ENCODE measurements at places on chromosomes 12 and 14.

- no peak for DNase-seq
Observed at GRCh38 chr12:66398931-66399910, 96.9 kb downstream of the HELB start.

DNA sequence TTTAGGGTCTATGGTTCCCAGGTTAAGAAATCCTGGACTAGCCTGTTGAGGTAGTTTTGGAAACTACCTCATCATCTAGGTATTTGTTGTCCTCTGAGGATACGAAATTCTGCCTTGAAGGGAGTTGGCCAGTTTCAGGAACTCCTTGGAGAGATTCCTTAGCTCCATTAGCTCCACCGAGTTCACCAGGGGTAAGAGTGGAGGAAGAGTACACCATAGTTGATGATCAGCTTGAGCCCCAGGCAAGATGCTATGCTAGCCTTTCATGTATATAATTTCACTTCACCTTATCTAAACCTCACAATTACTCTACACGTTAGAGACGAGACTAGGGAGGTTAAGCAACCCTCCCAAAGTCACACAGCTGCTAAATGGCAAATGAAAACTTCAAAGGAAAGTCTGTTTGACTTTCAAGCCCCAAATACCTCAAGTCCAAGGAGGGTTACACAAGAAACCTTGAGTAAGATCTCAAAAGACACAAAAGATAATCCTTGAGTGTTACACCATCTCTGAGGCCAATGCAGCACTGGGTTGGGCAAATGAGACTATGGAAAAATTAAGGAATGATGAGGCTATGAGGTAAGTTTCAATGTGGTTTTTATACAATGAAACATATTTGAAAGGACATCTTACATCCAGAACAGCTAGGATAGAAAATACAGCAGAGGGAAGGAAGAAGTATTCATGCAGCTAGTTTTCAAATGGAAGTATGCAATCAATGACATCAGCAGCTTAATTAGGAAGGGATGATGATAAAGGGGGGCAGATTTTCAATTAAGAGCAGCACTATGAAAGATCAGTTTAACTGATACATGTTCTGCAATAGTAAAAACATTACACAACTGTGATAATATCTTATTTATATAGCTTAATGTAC, 97.2 kb upstream of the KRAS start:
- DNase-seq = no peak

DNA sequence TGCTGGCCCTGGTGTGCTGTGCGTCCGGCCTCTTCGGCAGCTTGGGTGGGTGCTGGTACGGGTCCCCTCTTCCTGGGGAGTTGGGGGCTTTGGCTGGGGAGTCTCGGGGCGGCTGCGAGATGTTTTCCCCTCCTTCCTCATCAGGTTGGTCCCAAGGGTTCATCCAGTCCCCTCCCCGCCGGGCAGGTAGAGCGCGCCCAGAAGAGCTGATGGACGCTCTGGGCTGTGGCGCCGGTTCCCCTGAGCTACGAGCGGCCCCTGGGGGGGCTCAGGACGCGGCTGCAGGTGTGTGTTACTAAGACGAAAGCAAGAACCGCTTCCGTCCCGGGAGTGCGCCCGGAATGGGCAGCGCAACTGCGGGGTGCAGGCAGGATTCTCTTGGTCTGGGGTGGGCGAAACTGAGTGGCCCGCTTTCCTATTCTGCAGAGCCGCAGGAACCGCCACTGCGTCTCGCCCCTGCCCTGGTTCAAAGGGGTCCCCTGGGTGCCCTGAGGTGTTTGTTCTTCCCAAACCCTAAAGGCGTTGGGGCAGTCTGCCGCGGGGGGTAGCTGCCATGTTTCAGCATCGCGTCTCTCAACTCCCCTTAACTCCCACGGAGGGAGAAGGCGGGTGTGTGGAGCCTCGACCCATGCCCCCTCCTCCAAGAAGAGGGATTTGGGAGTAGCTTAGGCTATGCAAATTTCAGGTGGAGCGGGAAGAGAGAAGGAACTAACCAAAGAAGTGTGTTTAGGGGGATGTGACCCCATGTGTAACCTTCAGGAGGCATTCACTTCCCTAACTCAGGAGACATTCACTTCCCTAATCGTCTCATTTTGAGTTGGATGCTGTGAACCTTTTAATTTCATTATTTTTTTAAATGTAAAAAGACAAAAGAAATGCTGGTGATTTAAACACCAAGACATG, 1.2 kb downstream of the SLC24A4 start:
- DNase-seq = no peak

GRCh38 chr14:93228550-93228949, 21.5 kb downstream of the UBR7 start:
- DNase-seq = no peak

GRCh38 chr14:98226411-98226810, 1045.6 kb downstream of the BCL11B start:
- DNase-seq = no peak

DNA sequence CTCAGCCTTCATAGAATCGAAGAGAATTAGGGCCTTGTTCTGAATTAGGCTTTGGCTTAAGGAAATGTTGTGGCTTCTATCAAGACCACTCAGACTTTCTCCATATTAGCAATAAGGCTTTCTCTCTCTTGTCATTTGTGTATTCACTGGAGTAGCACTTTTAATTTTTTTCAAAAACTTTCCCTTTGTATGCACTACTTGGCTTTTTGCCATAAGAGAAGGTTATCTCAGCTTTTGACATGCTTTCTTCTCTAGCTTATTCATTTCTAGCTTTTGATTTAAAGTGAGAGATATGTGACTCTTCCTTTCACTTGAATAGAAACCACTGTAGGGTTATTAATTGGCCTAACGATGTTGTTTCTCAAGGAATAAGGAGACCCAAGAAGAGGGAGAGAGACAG, 244.2 kb downstream of the GPHN start:
- DNase-seq = no peak

DNA sequence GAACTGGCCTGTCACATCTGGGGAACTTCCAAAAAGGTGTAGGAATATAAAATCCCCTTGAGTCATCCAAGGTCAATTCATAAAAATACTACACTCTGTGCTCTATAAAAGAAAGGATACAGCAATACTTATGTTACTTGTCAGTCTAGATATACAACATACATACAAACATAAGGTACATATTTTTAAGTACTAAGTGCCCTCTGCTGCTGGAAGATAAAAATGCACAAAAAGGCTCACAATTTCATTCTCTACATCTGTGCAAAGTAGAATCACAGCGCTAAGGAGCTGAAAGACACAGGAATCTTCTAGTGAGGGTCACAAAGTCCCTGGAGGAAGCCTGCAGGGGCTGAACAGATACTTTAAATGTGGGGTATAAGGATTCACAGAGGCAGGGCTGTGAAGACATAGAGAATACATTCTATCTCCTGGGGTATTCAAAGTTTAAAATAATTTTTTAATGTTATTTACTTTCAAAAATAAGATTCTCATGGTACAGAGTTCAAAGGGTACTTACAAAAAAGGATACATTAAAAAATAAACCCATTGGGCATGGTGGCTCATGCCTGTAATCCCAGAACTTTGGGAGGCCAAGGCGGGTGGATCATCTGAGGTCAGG, 10.2 kb upstream of the GOLGA5 start:
- no peak for DNase-seq

GRCh38 chr12:57107456-57108155, 3.6 kb downstream of the STAT6 start:
- DNase-seq = no peak

DNA sequence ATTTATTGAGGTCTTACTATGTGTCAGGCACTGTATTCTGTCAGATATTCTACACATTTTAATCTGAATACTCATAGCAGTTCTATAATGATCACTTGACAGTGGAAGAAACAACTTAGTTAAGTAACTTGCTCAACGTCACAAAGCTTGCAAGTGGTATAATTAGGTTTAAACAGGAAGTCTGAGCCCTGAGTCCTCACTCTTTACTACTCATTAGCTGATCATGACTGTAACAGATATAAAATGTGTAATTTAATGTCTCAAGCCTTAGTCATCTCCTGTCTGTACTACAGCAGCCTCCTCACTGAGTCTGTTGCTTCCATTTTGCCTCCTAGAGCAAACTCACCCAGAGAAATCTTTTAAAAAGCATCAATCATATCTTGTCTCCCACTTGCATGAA, 38.9 kb downstream of the PPP4R4 start:
- no peak for DNase-seq

- DNase-seq = no peak
Observed at GRCh38 chr14:21201732-21202462, 46.0 kb upstream of the OR5AU1 start.

GRCh38 chr14:68363843-68364767, 428.8 kb downstream of the ZFP36L1 start:
- no peak for DNase-seq

DNA sequence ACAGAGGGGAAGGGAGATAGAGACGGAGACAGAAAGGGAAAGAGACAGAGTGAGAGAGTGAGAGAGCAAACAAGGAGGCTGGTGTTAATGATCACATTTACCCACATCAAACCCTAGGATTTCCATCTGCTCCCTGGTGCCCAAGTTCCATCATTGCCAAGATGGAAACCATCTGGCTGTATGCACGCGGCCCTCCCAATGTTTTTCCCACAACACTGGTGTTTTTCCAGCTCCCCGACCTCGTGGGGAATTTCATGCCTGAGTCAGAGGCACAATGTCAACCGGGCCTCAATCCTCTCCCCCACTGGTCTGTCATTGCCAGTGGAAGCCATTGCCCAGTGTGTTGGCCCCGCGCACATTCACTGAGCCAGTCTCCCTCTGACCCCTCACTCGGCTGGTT, 19.9 kb upstream of the BDKRB2 start:
- DNase-seq = no peak

DNA sequence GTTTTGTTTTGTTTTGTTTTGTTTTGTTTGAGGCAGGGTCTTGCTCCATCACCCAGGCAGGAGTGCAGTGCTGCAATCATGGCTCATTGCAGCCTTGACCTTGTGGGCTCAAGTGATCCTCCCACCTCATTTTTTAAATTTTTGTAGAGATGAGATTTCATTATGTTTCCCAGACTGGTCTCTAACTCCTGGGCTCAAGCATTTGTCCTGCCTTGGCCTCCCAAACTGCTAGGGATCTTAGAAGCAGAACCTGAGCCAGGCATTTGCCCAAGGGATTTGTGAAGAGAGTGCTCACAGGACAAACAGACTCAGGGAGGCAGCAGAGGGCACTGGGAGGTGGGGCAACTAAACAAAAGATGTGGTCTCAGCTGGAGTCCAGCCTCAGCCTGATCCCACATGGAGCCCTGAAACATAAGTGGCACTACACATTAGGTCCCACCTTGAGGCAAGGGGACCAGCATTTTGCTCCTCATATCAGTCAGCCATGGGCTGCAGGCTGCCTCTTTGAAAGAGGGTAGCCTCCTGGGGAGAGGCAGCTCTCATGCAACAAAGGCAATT, 86.2 kb upstream of the CMKLR1 start:
- DNase-seq = no peak

DNA sequence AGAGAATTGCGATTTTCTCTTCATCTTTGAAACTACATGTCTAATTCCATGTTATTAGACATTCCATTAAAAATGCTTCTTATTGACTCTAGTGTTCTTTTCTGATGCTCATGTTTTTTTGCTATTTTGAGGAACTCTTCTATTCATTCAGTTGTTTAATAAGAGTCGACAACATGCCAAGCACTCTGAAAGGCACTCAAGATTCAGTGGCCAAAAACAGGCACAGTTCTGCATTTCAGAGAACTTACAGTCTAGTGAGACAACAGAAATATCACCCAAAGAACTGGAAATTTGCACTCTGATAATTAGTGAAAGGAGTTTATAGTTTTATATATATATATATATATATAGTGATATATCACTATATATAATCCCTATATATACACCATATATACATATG, 111.7 kb downstream of the TSHR start:
- DNase-seq = no peak

GRCh38 chr12:119381471-119382235, 47.1 kb downstream of the CCDC60 start:
- DNase-seq = no peak

DNA sequence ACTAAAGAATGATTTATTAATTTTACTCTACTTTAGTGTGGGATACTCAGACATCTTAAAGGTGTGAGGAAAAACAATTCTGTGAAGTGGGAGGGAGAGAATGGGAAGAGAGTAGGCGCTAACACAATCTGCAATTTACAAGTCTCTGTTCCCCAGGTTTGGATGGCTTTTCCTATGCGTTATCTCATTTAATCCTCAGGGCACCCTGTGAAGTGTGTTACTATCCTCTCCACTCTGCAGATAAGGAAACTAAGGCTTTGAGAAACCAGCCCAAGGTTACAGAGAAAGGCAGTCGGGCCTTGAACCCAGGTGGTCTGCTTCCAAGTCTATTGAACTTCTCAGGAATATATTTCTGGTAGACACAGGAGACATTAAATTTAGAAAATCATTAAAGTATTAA, 36.2 kb upstream of the TUBA1C start:
- no peak for DNase-seq

DNA sequence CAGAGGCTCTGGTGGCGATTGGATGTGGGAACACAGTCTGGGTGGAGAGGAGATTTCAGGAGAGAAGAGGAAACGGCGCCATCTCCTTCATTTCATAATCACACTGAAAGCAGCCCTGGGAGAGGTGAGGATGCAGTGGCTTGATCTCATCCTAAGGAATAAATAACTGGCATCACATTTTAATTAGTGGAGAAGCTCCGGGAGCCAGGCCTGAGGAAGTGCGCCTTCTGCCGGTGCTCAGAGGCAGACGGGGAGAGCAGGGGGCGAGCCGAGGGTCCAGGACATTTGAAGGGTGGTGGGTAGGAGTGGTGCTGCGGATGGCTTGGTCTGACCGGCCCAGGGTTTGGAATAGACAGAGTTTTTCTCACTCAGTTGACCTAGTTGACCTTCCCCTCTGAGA, 265.0 kb downstream of the CACNA1C start:
- DNase-seq = no peak

GRCh38 chr12:52798003-52798670, 2.2 kb upstream of the KRT3 start:
- no peak for DNase-seq

- no peak for DNase-seq
Observed at GRCh38 chr12:101759396-101760047, 20.3 kb upstream of the SYCP3 start.

- DNase-seq = no peak
Observed at GRCh38 chr14:32014057-32014456, 63.0 kb upstream of the ARHGAP5 start.

GRCh38 chr12:29329411-29329810, 51.6 kb downstream of the ERGIC2 start:
- no peak for DNase-seq

- DNase-seq = no peak
Observed at GRCh38 chr12:23895792-23896218, 53.7 kb downstream of the SOX5 start.

GRCh38 chr12:81077686-81078441, at the start of gene ACSS3:
ACSS3 (plus strand) TSS chr12:81078079; CDS start chr12:81078121, 42 bp downstream.
- DNase-seq = no peak

- no peak for DNase-seq
Observed at GRCh38 chr12:71085575-71085974, 72.2 kb downstream of the TSPAN8 start.

GRCh38 chr12:93824514-93825500, 147.6 kb downstream of the CRADD start:
- no peak for DNase-seq

- no peak for DNase-seq
Observed at GRCh38 chr12:86600664-86601231, 344.6 kb upstream of the MGAT4C start.
